ENCODE measurements at places on chromosomes 3 and 15. TPM values are rescaled to one million over a fixed set of nuclear protein-coding genes. Genes with fewer than 3 reads are reported as not detected.

The NEK4 gene
- 27.3 TPM for total RNA-seq

The MITF gene
- 30.1 TPM for total RNA-seq

The MIX23 gene
- 33.6 TPM for total RNA-seq

The RLBP1 gene
- total RNA-seq: not detected

The SLC9C1 gene
- not detected for total RNA-seq

The OCA2 gene
- total RNA-seq: not detected

The CLRN1 gene
- total RNA-seq: not detected

The CLCN2 gene
- 6.9 TPM for total RNA-seq

The TF gene
- 0.17 TPM for total RNA-seq

The GOLGA6B gene
- not detected for total RNA-seq

The SLC4A7 gene
- total RNA-seq: 368 TPM

The MED12L gene
- total RNA-seq: 0.44 TPM

The SRP14 gene
- total RNA-seq: 208 TPM

The CPNE9 gene
- total RNA-seq: not detected

The MON1A gene
- total RNA-seq: 19.2 TPM

The CD200R1 gene
- not detected for total RNA-seq

The CORO2B gene
- 42.5 TPM for total RNA-seq

The GOLGA8J gene
- not detected for total RNA-seq

The GRAMD2A gene
- total RNA-seq: 0.33 TPM

The SCAANT1 gene
- not detected for total RNA-seq

The IGF2BP2 gene
- total RNA-seq: 36.8 TPM

The PLSCR2 gene
- not detected for total RNA-seq

The LAMB2 gene
- total RNA-seq: 1,305 TPM

The THRB gene
- 2.0 TPM for total RNA-seq

The DZIP1L gene
- 34.2 TPM for total RNA-seq

The PPP1R14D gene
- total RNA-seq: not detected

The OXTR gene
- 0.15 TPM for total RNA-seq

The GPR149 gene
- not detected for total RNA-seq

The GABRA5 gene
- total RNA-seq: not detected

The NR2E3 gene
- total RNA-seq: not detected

The COL8A1 gene
- 45.4 TPM for total RNA-seq

The B3GNT5 gene
- total RNA-seq: 5.8 TPM

The STRIT1 gene
- not detected for total RNA-seq

The TP63 gene
- under 0.01 TPM for total RNA-seq

The COL6A5 gene
- not detected for total RNA-seq

The FANCD2OS gene
- not detected for total RNA-seq

The MAGI1 gene
- 17.6 TPM for total RNA-seq

The P2RY12 gene
- 0.29 TPM for total RNA-seq

The PAK2 gene
- total RNA-seq: 54.0 TPM

The HGD gene
- total RNA-seq: 0.29 TPM

The GAP43 gene
- total RNA-seq: 0.33 TPM

The RYR3 gene
- not detected for total RNA-seq

The LRRN1 gene
- total RNA-seq: under 0.01 TPM

The GOLGA8O gene
- not detected for total RNA-seq

The DNAH12 gene
- total RNA-seq: under 0.01 TPM

The MORC1 gene
- total RNA-seq: not detected

The CCDC13 gene
- 0.29 TPM for total RNA-seq

The ANKRD34C gene
- not detected for total RNA-seq

The LEKR1 gene
- 0.50 TPM for total RNA-seq

The FBXL22 gene
- total RNA-seq: 0.15 TPM

The MORF4L1 gene
- total RNA-seq: 404 TPM

Data from smooth muscle cell of trachea (primary cell).